Activated CD8-positive, alpha-beta memory T cell treated with anti-CD3 and anti-CD28 coated beads for 48 hours (primary cell): ENCODE measurements at places on chromosomes 1 and 21.

DNA sequence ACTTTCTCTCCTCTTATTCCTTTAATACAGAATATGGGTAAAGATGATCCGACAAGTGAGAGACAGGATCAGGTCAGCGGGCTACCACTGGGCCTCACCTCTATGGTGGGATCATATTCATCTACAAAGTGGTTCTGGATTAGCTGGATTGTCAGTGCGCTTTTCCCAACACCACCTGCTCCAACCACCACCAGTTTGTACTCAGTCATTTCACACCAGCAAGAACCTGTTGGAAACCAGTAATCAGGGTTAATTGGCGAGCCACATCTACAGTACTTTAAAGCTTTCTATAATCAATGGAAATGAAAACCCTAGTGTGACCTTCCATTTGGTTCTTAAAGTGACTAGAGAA, 643 bp downstream of the NRAS start:
- no peak for DNase-seq

- DNase-seq: peak; percentile 40
These were observed 6.9 kb downstream of the ACKR1 start for GRCh38 chr1:159211331-159212136.

DNA sequence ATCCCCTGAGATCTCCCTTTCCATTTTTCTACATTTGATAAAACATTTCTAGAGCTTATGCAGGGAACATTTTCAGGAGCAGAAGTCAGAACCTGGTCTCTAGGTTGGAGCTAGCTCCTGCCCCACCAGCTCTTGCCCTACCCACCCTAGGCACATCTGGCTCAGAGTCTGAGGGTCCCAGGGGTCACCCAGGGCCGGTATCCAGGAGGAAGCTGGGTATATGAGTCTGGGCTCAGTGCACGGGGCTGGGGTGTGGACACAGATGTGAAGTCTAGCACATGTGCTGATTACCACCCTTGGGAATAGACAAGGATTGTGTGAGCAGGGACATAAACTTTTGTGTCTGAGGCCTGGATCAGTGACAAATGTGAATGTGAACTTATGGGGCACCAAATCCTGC, 95.4 kb downstream of the MATN1 start:
- DNase-seq: no peak

GRCh38 chr21:35314857-35315582, 265.9 kb upstream of the RUNX1 start:
- no peak for DNase-seq

- DNase-seq: no peak
These were observed 1.7 kb downstream of the SDC3 start for GRCh38 chr1:30906631-30907441.

DNA sequence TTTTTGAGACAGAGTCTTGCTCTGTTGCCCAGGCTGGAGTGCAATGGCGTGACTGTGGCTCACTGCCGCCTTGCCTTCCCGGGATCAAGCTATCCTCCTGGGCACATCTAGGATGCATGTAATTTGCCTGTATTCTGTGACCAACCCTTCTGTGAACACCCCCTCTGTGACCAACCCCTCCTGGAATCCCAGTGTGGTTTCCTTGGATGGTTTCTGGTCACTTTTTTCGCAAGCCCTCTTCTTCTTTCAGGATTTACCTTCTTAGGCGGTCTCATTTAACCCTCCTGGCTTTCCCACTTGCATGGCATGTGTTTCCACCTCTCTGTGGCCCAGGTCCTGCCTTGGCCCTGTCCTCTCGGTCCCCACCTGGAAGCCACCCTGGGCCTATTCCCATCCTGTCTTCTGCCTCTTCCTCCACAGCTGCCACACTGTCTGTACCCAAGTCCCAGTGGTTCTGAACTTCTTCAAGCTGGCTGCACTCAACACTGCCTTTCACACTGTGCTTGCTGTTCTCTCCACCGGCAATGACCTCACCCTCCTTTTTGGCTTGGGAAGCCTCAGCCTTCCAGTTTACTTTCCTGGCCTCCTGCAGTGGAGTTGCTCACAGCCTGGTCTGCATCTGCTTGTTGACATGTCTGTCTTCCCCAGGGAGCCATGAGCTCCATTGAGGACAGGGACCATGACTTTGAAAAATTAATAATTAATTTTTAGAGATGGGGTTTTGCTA, 57.0 kb downstream of the DISC1 start:
- DNase-seq: no peak

DNA sequence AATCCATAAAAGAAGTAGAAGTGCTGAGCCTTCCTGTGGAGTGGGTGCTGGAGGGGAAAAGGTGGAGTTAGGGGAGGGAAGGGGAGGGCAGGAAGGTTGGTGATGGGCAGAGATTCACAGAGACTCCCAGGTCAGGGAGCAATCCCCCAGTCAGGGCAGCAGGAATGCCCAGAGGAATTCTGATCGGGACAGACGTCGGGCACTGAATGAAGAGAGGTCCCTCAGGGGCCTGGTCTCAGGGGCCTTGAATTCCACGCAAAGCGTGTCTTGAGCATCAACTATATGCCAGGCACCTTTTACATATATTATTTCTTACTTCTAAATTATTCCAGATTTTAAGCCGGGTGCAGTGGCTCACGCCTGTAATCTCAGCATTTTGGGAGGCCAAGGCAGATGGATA, 7.2 kb upstream of the PADI1 start:
- no peak for DNase-seq

DNA sequence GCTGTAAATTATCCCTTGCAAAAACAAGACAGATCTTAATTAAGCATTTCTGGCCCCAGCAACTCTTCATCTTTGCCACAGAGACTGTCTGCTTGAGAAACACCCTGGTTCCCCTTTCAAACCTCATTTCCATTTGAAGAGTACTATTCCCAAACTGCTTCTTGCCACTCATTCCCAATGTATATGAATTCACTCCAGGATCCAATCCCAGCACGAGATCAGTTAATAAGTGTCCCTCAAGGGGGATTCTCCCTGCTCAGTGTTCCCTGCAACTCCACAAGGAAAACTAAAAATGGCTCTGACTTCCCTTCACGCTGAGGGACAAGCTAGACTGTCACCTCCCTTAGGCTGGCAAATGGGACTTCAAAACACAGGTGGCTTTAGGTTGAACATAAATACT, 173.2 kb downstream of the SIPA1L2 start:
- no peak for DNase-seq

DNA sequence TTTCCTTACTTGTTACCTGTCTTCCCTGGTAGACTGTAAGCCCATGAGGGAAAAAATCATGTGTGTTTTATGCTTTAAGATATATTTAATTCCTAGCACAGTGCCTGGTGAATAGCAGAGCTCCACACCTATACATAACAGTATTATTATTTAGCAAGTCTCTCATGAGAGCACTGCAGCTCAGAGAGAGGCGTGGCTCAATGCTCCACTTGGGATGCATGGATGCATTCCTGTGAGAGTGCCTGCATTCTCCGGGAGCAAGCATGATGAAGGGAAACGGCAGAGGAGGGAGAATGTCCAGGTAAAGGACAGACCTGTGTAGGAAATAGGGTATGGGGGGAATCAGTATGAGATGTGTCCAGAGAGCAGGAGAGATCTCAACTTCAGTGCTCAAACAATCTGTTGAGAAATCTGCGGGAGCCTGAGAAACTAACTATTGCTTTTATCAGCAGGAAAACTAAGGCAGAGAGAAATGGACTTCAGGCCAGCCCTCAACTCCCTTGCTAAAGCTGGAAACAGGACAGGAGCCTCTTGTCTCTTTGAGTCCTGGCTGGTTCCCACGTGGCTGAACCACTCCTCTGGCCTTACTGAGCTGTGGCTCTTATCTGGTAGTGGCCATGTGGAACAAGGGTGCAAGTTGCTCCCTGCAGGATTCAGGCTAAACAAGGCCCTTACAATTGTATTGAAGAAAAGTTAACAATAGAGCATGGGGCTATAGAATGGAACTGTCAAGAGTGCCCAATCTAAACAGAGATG, 113.1 kb downstream of the KCNN3 start:
- no peak for DNase-seq

DNA sequence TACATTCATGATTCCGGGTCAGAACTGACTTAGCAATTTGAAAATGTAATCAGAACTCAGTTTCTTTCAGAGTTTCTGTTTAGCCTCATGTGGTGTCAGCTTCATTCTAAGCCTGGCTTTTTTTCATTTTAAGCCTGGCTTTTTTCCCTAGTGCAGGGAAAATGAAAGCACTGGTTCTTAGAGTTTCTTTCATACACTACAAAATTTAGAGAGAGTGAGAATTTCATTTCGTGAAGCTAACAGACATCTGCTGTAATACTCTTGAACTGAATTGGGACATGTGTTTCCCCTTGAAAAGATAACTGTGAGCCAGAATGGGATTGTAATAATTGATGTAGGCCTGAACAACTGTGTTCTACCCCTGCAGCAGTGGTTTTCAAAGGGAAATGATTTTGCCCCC, 95.3 kb upstream of the KIAA0040 start:
- DNase-seq: no peak

DNA sequence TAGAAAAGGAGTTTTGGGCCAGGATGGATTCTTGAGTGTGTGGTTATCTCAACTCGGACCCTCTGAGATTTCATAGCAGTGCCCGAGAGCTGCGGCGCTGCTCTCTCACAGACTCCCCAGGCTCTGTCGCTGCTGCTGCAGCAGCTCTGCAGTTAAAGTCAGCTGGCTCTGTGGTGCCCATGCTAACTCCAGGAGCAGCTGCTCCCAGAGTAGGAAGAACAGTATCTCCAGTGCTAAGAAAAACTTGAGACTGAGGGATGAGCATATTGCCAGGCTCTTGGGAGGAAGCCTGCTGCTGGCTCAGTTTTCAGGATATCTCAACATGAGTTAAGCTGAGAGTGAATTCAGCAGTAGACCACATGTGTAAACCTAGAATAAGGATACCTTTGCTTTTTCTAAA, 4.5 kb downstream of the LCE2D start:
- no peak for DNase-seq

DNA sequence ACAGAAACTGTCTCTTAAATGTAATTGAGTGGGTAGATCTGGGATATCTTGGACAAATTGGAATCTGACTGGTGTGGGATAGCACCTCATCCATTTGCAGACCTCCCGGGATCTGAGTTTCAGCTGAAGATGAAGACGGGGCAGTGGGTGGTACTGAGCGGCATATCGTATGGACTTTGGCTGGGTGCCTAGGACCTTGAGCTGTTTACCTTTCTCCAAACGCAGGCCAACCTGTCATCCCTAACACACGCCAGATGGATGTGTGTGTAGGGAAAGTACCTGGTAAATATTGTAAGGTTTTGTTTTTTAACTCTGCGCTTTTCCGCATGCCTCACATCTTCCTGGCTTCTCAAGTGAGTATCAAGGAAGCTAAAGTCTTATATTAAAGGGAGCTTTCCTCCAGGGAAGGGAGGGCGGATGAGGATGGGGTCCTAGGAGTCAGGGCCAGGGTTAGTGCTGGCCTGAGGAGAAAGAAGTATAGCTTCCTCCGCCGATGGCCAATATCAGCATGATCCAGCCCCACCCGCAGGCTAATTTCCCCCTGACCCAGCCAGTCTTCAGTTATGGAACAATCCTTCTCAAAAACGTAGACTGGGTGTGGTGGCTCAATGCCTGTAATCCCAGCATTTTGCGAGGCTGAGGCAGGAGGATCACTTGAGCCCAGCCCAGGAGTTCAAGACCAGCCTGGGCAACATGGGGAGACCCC, 26.2 kb downstream of the ATP8B2 start:
- no peak for DNase-seq

GRCh38 chr21:46067505-46068201, 30.3 kb upstream of the COL6A2 start:
- DNase-seq: no peak

- DNase-seq: no peak
These were observed 47.2 kb upstream of the IFFO2 start for GRCh38 chr1:19003371-19004290.

DNA sequence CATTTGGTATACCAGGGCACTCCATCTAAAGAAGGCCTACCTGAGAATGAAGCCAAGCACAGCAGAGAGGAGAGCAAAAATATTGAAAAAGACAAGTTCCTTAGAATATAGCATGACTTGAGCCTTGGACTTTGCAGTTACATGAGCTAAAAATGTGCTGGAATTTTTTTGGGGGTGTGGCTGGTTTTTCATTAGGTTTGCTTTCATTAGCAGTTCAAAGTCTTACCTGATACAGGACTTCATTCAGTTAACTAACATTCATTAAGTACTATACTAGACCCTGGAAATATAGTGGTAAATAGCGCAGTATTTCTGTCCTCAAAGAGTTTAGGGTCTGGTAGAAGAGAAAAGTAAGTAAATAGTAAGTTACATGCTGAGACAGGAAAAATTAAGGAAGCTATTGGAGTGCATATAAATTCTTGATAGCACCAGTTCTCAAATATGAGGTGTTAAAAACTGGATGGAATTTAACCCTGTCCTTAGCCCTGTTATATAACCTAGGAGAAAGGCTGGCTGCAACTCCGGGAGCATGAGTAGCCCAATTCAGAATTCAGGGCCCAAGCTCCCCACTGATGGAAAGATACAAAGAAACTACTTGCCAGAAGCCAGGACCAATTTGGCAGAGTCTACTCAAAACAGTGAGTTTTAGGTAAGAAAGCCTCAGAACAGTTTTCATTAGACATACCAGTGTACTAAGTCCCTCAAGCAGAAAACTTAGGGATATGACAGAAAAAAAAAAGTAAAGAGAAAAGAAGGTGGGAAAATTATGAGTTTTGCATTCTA, 3.1 kb upstream of the DOCK7 start:
- no peak for DNase-seq

DNA sequence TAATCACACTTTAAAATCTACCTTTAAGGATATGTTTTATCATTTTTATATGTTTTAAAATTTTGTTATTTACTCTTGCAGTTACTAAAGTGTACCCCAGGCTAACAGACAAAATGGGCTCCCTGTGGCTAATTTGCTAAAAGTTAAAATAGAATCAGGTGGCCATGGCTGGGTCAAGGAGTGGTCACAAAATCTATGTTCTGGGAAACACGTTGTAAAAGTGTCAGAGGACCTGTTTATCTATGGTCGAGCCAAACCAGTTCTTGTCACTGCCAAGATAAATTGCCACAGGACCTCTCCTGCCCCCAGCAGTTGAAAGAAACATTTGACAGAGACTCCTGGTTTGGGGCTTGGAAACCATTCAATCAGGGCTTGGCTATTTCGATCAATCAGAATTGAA, 21.2 kb upstream of the TTLL7 start:
- DNase-seq: no peak

DNA sequence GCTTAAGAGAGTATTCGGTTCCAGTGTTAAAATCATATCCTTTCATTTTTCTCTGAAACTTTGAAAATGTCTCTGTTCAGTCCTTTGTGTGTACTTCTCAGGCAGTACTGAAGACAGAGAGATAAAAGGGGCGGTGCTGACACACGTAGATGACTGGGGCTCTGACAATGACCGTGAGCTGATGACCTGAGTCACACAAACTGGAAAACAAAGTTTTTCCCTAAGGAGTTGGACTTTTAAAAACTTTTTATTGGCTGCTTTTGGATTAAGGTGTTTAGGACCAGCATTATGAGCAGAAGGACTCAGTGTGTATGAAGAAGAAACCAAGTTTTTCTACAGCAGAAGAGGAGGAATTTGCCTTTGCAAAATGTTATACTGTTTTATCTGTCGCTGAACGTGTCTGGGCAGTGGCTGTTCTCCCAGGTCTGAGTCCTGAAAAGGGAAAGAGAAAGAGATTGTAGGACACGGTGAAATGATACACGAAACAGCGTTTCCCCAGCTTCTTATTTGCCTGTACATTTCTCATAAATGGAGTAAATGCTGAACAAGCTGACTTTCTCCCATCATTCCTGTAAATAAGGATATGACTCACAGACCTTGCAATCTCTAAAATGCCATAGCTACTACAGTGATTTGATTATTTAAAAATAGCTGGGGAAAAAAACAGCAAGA, 51.5 kb downstream of the MAP3K7CL start:
- DNase-seq: no peak

GRCh38 chr1:244273262-244273844, 178.4 kb downstream of the ADSS2 start:
- no peak for DNase-seq
